ENCODE measurements at places on chromosomes 7 and 10. TPM values are rescaled to one million over a fixed set of nuclear protein-coding genes. Genes with fewer than 3 reads are reported as not detected.

Gene TDRD1
- total RNA-seq = not detected

DNA sequence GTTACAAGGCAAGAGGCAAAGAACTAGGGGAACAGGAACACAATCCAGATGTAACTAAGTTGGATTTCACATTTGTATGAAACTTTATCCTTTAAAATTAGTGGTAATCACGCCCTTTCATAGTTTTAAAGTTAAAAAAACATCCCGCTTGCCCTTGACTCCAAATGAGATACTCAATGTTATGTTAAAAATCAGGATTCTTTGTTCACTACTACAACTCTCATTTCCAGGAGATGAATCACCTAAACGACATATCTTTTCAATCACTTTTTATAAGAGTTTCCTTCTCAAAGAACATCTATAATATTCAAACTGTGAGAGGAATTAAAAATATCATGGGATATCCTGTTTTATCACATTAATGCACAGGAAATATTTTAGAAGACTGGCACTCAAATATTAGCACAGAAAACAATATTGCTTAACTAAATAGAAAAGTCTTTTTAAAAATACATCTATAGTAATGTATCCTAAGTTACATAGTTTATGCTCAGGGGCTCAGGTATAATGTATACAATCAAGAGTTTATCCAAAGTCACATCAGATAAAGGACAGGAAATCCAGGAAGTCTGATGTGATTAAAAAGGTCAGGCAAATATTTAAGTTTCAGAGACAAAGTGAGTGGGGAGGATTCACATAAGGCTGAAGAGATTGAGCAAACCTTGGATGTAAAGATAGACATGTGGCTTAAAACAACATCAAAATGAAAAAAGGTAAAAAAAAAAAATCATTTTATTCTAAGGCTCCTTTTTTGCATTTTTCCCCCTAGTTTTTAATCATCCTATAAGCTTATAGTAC is 41.9 kb downstream of the CADPS2 start:
- no peak for DNase-seq

DNA sequence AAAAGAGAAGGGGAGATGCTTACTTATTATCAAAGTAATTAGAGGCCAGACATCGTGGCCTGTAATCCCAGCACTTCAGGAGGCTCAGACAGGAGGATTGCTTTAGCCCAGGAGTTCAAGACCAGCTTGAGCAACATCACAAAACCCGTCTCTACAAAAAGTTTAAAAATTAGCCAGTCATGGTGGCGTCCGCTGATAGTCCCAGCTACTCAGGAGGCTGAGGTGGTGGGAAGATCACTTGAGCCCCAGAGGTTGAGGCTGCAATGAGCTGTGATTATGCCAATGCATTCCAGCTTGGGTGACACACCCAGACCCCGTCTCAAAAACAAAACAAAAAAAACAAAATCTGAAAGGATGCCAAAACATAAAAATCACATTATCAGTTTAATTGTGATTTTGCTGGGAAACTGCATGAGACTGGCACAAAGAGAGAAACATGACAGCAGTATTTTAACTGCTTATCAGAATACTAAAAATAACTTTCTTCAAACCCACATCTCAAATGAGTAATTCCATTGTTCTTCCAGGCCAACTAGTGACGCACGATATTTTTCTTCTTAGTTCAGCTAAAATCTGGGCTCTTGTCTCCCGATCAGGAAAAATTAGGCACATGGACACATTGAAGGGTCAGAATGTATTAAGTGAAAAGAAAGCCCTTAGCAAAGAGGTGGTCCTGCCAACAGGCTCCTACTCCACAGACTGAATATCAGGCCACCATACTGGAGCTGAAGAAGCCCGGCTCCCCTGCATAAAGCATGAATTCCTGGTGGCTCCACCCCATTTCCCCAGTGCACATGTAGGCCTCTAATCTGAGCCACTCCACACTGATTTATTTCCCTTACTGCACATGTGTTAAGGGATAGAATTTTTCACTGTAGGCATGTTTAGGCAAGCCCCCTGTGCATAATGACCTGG is 9.6 kb upstream of the CCM2 start:
- no peak for DNase-seq

- DNase-seq = no peak
These were observed 20.3 kb downstream of the BMS1 start for GRCh38 chr10:42802876-42803275.

DNA sequence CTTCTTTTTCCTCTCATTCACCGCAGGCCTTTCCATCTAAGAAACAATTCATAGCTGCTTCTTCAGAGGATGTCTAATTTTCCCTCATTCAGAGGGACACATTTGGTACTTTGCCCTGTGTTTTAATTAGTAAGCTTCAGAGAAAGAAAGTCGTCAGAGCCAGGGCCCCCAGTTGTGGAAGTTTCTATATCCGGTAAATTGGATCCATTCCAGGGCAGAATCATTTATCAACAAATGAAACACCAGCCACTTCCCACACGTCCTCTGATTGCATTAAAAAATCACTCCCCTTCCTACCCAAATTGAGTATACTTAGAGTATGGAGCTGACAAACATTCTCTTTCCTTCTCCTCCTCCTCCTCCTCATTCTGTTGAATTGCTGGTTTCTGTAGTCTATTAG is 205.8 kb upstream of the HDAC9 start:
- no peak for DNase-seq

Measured in activated CD8-positive, alpha-beta T cell treated with anti-CD3 and anti-CD28 coated beads, Interleukin-2, amount 10 ng/mL, durations not matched to agents 7 days and 5 days (primary cell).